H9 (cell line): ENCODE measurements at places on chromosomes 6 and 20. TPM values are rescaled to one million over a fixed set of nuclear protein-coding genes. Genes with fewer than 3 reads are reported as not detected.

DNA sequence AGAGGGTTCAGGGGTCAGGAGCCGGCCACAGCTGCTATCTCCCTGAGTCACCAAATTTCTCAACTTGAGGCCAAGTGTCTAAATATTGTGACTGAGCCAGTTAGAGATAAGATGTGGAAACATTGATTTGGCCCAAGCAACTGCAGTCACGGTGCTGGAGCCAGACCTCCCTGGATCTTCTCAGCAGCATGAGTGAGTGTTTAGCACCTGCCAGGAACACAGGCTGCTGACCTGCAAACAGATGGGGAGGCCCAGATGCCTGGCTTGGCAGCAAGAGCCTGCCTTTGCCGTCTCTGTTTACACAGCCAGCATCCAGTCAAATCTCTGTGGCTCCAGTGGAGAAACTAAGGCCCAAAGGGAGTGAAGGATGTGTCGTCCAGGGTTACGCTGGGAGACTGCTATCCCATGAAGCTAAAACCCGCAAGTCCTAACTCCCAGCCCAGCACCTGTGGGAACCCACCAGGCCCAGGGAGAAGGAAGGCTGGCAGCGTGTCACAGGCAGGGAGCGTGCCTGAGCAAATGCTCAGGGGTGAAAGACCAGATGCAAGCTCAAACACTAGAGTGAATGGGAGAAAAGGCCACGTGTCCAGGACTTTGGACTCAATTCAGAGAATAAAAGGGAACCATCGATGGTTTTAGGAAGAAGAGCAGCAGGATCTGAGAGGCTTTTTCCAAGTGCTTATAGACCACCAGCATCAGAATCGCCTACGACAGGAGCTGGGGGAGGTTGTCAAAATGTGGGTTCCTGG is 15.9 kb upstream of the PTGIS start:
- DNase-seq = no peak

GRCh38 chr6:99341862-99342455 is 7.5 kb downstream of the FAXC start:
- DNase-seq = no peak

DNA sequence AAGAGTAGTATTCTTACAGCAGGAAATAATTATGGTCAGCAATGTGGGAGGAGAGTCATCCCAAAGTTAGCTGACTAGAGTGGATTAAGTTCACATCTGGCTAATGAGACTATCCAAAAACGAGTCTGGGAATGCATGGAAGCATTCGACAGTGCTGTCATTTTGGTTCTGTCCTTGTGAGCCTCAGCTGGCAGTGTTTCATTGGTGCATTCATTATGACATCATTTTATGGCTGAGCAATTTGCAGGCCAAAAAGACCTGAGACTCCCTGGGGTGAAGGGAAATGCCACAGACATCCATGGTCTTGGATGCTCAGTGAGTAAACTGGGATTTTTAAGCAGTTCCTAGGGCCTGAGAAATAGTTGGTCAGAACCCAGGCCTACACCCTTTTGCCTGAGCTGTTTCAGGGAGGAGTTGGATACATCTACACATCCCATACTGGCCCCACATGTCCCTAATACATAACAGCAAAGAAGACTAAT is 196.4 kb upstream of the CCN2 start:
- DNase-seq = no peak

GRCh38 chr6:113847447-113847846 is 9.7 kb upstream of the MARCKS start:
- DNase-seq = no peak

DNA sequence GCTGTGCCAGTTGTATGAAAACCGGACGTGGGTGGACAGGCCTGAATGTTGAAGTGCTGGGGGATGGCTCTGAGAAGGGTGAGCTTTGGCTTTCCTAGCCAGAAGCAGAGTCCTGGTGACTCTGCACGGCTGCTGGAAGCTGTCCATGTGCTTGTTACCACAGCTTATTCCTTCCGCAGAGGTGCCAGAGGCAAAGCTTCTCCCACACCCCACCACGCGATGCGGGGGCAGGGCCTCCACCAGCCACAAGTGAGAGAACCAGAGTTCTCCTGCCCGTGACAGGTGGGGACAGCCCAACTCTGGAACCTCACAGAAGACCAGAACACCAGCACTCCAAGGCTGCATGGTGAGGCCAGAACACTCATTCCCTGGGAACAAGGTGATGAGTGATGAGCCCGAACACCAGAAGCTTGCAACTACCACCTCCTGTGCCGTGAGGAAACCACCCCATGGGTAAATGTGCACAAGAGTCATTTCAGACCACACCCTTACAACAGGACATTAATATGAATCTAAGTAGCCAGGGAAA is 36.7 kb downstream of the JAG1 start:
- no peak for DNase-seq

DNA sequence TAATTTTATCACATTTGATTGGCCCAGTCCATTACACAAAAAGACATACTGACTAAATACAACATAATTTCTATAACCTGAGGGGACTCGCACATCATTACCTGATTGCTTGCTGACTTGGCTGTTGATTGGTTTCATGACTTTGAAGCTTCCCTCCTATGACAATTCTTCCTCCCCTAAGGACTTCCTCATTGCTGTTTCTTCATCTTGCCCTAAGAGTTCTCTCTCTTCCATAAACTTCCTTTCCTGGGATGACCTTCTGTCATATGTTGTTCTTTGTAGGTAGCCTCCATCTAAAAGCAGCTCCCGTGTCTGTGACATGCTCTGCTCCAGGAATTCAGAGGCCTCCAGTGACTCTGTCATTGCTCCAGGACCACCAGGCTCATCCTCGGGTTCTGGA is 22.6 kb downstream of the RSPH3 start:
- no peak for DNase-seq

GRCh38 chr6:53547166-53547810 is 2.4 kb upstream of the GCLC start:
- DNase-seq = no peak

The ULBP3 gene
- 5.6 and 5.8 TPM in 2 replicates for total RNA-seq

The HCK gene
- total RNA-seq = 1.7 and 1.8 TPM in 2 replicates

The DBNDD2 gene
- total RNA-seq = 39.1 and 39.3 TPM in 2 replicates

The FAM83C gene
- not detected in 2 replicates for total RNA-seq
